Sigmoid colon (tissue), 7 donors: ENCODE measurements at places on chromosomes 5 and 9. TPM values are rescaled to one million over a fixed set of nuclear protein-coding genes. Genes with fewer than 3 reads are reported as not detected.

DNA sequence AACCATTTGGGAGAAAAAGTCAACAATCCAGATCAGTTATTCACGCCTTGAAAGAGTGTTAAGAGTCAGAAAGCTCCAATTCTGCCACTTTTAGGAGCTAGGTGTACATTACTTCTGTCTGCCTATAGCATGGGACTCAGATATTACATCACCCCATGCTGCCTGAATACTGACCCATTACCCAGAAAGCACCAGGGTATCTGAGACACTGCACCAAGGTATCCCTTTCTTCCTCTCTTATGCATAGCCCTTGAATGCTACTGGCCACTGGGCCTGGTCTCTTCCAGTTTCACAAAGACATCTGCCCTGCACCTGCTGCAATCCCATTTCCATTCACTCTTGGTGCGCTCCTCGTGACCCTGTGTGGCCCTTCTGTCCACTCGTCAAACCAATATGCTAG, 2.6 kb downstream of the STRBP start:
- no peak for DNase-seq

GRCh38 chr9:86924206-86924605, 23.1 kb downstream of the GAS1 start:
- DNase-seq = no peak

DNA sequence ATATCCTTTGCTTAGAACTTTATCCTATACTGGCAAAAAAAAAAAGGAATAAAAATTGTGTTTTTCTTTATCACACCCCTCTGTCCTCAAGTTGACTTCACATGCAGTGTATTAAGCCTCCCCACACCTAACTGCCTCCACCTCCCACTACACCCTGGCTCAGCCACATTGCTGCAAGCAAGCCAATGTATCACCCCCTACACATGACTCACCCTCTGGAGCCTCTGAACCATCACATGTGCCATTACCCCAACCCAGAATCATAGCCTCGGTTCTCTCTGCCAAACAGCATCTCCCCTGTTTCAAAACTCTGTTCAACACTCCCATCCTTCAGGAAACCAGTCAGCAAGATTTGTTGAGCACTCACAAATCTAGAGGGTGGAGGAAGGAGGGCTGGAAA, 209.0 kb downstream of the CWC27 start:
- no peak for DNase-seq

GRCh38 chr9:75885652-75886051, 4.8 kb upstream of the PCSK5 start:
- DNase-seq = no peak

DNA sequence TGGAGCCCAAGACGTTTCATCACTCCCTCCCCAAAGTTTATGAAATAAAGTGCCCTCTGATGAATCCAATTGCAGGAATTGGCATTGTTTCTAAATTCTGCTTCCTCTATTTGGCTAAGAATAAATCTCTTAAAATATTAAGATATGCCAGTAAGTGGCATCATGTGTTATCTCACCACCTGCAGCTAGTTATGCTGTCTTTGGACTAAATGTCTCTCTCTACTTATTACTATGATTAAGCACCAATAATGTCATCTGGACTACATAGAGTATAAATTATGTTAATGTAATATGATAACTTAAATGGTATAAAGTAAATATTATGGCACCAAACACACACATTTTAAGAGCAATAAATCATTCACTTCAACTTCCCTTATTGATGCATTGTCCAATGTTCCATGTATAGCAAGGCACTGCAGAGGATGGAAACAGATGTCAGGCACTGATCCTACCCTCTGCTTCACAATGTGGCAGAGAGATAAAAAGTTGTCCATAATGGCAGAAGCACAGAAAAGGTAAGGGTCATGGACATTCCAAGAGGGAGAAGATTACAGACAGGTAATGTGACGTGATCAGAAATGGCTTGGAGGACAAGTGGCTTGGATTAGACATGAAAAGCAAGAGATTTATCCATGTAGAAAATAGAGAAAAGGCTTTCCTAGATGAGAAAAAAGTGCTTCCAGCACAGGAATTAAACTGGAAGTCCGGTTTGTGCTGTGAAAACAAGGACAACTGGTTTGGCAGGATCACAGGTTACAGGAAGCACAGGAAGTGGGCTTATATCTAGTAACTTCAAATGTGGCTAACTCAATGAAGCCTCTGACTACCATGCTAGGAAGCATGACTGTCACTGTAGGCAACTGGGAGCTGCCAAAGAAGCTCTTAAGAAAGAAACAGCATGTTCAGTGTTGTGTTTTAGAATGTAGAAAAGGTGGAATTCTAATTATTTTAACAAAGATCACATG, 26.7 kb downstream of the MARCHF11 start:
- DNase-seq = no peak

DNA sequence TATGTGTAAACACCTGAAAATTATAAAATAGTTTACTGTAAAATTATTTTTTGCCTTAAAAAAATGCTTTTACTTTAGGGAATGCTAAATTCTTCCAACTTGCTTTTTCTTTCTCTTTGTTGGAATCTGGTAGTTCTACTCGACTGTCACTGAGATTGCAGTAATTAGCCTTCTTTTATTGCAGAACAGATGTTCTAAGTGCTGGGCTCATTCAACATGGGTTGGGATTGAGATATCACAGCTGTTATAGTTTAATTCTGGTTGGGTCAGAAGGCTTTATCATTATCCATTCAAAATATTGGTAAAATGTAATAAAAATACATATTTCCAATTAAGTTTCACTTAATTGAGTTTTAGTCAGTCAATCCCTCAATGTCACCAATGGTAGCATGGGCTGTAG, 686.7 kb downstream of the CDH18 start:
- no peak for DNase-seq

DNA sequence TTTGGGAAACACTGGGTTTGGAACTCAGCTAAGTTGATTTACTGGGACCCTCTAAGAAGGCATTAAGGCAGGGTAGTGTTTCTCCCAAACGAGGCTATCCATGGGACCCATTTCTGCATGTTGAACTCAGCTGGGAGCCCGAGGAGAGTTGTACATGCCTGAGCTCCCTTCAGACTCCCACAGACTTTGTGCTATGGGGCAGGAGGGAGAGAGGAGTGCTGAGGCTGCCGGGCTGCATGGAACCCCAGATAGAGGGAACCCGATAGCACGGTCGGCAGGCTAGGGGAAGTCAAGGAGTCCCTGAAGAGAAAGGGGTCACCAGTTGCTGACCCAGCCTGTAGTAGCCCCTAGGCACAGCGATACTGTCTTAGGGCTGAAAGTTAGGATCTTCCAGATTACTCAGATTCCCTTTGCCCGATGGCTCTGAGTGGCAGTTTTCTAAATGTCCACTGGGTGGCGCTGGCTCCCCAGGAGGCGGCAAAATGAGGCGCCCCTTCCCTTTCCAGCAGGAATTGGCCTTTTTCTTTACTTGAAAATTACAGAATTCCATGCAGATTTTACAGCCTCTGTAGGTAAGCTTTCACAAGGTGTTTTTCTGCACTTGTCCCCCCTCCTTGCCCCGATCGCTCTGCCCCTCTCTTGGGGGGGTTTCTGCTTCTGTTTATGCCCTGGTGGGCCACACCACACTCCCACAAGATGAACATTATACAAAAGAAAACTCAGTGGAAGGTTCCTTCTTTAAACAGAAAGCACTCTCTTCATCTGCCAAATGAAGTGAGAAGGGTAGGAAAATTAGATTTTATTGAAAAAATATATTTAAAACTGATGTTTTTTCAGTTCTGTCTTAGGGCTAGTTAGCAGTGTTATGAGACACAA, 17.8 kb downstream of the NANS start:
- no peak for DNase-seq

DNA sequence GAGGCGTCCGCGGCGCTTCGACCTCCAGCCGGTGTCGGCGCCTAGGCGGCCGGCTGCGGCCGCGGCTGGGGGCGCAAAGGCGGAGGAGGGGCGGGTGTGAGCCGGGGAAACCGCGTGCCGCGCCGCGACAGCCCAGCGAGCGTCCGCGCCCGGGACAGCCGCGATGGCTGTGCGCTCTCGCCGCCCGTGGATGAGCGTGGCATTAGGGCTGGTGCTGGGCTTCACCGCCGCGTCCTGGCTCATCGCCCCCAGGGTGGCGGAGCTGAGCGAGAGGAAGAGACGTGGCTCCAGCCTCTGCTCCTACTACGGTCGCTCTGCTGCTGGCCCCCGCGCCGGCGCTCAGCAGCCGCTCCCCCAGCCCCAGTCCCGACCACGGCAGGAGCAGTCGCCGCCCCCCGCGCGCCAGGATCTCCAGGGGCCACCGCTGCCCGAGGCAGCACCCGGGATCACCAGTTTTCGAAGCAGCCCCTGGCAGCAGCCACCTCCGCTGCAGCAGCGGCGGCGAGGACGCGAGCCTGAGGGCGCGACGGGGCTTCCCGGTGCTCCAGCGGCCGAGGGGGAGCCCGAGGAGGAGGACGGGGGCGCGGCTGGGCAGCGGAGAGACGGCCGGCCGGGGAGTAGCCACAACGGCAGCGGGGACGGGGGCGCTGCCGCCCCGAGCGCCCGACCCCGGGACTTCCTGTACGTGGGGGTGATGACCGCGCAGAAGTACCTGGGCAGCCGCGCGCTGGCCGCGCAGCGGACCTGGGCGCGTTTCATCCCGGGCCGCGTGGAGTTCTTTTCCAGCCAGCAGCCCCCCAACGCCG, 605 bp downstream of the CHSY3 start:
- peak; percentile 64 for DNase-seq

GRCh38 chr9:125549465-125549871, 157.5 kb downstream of the MAPKAP1 start:
- DNase-seq = peak; percentile 87

GRCh38 chr5:102713278-102713677, 41.8 kb upstream of the PAM start:
- no peak for DNase-seq

SLC22A4 gene
- 0.49 TPM for total RNA-seq

ECM2 gene
- 8.1 TPM for total RNA-seq

ADAM19 gene
- 46.5 TPM for total RNA-seq
